ENCODE measurements at places on chromosomes 1 and 21. TPM values are rescaled to one million over a fixed set of nuclear protein-coding genes. Genes with fewer than 3 reads are reported as not detected.

GRCh38 chr1:204829133-204829825 is 41.4 kb upstream of the NFASC start:
- DNase-seq: no peak

The SLC16A1 gene
- total RNA-seq: 85.9 TPM

The LRRC38 gene
- total RNA-seq: not detected

DNA sequence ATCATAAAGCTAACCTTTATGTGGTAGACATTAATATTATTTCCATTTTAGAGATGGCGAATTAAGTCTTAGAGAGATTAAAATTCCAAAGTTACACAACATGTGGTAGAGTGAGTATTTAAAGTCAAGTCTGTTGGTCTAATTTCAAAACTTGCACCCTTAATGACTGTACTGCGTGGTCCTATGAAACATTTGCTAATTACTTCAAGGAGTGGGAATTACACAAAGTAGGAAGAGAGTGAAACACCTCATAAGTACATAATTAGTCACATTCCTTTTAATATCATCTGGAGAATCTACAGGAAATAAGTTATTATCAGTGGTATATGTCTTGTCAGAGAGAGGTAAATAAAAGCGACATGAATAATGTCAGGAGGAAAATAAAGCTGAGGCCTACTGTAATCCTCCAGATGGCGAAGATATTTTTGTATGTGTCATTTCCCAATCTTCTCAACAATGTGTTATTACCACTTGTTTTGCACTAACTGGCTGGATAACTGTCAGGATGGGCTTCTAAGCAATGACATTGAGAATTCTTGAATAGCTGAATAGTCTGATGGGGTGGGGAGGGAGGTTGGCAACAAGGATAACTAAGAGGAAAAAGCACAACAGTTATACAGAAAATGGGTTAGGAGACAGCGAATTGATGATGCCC is 95.5 kb downstream of the TNFSF18 start:
- no peak for DNase-seq

The SDC3 gene
- 0.55 TPM for total RNA-seq
